ENCODE measurements at places on chromosomes 1 and 21.

DNA sequence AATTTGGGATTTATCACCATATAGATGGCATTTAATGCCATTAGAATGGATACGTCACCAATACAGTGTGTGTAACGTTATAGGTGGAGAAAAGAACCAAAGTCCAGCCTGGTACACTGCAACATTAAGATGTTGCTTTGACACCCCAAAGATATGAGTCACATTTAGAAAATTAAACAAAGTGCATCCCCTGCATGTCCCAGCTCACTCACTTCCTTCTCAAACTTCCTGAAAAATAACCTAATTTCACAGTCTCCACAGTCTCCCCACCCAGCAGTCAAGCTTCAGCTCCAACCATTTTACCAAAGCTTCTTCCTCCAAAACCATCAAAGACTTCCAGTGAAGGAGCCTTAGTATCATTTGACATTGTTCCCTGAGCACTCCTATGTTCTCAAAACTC, 111.9 kb downstream of the OMA1 start:
- no peak for DNase-seq

- DNase-seq: peak; percentile 50
Measured at GRCh38 chr1:47997289-47998200, at the start of gene TRABD2B. Gene TRABD2B (minus strand): TSS chr1:47997385.

- no peak for DNase-seq
Measured at GRCh38 chr1:111099289-111099688, 40.6 kb downstream of the DRAM2 start.

GRCh38 chr1:232047473-232047872, 420.9 kb downstream of the DISC1 start:
- DNase-seq: no peak

DNA sequence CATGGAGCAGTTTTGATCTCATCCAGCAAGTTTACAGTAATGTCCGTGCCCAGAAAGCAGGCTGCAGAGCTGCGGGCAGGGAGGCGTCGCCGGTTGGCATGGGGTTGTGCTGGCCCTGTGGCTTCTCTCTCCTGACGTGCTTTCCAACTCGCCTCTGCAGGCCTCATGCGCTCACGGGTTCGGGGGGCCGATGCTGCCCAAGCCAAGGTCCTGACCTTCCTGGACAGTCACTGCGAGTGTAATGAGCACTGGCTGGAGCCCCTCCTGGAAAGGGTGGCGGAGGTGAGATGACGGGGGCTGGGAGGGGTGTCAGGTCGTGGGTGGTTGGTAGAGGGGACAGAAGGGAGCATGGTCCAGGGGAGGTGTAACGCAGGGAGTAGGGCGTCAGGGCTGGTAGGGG, 176.1 kb downstream of the GALNT2 start:
- DNase-seq: no peak

- no peak for DNase-seq
Measured at GRCh38 chr1:225257081-225257480, 170.8 kb downstream of the LBR start.

GRCh38 chr1:93603106-93603505, 78.5 kb downstream of the BCAR3 start:
- no peak for DNase-seq

- DNase-seq: no peak
Measured at GRCh38 chr1:7418442-7419080, 352.5 kb upstream of the VAMP3 start.

- no peak for DNase-seq
Measured at GRCh38 chr1:26857473-26858060, 5.4 kb upstream of the SFN start.

DNA sequence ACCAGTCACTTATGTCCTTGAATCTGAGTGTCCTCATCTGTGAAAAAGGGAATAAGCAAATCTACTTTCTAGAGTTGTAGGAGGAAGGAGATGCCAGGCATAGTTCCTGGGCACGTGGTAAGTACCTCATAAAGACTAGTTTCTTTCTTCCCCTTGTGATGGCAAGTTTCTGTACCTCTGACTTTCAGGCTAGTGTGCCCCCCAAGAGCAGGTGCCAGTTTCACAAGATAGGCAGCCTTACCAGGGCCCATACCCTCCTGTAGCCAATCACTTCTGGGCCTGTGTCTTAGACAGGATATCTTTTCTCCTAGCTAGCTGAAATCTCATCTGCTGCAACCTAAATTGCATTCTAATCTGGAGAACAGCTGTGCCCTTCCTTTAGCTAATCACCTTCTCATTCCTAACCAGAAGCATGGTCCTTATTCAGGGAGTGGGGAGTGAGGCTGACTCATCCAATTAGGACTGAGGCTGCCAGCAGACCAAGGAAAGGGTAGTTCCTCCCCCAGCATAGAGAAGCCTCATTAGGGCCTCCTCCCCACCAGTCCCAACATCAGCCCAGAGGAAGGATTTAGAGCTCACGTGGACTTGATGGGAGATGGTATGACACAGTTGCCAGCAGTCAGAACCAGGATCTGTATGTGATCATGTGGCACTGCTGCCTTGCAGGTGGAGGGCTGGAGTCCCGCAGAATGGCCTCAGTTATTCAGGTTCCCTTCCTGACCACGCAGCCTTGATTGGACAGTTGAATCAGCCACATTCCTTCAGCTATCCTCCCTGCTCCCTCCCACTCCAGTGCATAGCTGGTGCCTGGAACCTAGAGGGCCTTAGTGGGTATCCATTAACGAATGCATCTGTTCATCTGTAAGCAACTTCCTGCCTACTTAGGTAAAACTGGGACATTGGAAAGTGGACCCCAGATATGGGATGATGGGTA, 7.9 kb downstream of the KLHDC8A start:
- DNase-seq: no peak

DNA sequence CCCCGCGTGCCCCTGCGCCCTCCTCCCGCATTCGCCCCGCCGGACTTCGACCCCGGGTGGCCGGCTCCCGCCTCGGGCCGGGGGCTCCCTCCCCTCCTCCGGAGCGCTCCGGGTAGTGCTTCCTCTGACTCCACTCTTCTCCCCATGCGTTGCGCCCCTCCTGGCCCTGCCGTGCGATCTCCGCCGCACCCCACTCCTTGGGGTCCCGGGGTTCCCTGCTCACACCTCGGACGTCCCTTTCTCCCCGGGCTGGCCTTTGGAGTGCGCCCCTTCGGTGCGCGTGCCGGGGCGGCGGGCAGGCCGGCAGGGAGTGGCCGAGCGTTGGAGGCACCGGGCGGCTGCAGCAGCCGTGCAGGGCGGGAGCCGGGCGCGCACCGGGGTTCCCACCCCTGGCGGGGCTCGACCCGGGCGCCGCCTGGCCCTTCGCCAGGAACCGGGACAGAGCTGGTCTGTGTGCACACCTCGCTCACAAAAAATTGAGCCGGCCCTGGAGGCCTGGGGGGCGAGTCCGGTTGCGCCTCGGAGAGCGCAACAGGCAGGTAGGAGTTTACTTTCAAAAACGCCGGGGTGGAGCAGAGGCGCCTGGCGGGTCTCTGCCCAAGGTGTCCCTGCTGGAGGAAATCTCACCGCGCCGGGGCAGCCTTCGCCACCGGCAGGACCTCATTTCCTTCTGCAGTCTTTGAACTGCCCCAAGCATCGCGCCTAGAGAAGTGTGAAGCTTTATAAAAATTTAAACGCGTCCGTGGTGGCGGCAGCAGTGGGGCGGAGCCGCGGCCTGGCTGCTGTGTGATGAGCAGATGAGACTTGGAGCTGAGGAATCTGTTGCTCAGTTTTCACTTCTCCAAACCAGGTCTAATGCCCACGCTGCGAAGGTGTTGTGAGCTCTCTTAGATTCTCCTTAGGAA, 650 bp downstream of the VANGL1 start:
- DNase-seq: peak; percentile 26

DNA sequence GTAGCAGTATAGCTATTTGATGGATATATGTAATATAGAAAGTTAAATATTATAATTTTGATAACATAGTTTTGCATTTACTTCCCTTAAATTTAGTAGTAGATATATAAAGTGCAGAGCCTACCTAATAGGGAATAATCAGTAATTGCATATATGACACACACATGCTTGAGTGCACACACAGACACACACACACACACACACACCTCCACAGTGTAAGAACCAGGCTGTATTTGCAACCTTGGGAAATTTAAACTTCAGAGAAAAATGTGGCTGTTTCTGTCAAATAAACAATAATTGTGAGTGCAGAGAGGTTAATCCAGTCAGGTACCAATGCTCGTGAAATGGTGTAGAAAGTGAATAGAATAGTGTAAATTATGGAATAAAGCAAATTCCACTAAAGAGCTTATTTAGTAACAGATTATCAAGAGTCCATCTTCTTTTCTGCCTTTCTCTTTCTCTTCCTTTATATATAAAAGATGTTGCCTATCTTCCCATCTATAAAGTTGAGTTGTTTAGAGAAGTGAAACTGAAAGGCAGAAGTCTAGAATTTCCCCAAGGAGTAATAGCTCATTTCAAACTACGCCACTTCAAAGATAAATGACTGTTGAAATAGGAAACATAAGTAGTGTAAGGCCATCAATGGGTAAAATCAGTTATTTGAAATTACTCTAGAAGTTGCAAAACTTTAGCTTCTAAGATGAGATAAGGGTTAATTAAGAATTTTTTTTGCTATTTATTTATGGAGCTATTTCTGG, 273.7 kb downstream of the SRGAP2C start:
- peak; percentile 47 for DNase-seq

GRCh38 chr1:39462074-39462473, 29.4 kb upstream of the BMP8A start:
- no peak for DNase-seq

DNA sequence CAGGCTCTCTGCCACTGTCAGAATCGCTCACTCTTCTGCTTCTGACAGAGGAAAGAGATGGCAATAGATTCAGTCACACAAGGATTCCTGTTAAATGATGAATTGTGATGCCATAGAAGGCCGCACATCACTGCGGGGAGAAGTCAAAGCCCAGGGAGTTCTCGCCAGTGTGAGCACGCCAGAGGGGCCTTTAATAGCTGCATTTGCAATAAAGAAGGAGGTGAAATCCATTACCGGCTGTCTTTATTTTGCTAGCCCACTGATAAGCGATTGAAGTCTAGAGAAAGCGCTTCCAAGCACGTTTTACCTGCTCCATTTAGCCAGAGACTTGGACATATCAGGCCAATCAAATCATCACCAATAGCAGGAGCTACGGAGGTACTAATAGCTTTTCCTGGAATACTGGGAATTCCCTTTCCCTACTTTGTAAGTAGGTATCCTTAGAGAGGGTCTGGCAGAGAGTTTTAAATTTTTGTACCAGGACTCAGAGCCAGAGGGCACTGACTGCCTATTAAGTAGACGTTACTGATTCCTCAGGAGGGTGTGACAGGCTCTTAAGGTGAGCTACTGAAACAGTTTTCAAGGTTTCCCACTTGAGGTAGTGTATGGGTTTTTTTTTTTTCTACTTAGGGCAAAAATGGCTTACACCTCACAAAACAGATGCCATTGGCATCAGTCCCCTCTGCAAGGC, 10.2 kb upstream of the TARBP1 start:
- DNase-seq: no peak

DNA sequence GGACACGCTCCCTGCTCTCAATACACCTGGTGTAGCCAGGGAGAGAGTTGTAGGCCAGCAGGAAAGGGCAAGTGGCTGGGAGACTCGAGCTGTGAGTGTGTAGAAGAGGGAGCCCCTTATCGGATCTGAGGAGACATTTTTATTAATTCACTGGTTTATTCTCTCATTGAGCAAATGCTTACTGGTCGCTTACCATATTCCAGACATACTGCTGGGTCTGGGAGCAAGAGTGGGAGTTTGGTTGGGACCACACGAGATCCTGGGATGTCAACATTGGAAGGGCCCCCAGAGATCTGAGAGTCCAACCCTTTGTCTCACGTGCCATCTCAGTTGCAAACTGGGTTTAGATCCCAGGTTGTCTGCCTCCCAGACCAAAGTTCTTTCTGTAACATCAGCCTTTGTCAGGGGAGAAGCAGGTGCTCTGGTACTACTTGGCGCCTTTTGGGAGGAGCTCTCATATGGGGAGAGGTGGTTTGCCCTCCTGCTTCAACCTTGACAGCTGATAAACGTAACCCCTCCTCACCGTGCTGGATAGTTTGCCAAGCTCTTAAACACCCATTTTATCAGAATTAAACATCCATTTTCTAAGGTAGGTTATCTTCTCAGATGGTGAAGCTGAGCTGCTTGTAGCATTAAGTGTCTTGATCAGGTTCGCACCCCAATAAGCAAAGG, 742 bp downstream of the TMEM222 start:
- DNase-seq: no peak

DNA sequence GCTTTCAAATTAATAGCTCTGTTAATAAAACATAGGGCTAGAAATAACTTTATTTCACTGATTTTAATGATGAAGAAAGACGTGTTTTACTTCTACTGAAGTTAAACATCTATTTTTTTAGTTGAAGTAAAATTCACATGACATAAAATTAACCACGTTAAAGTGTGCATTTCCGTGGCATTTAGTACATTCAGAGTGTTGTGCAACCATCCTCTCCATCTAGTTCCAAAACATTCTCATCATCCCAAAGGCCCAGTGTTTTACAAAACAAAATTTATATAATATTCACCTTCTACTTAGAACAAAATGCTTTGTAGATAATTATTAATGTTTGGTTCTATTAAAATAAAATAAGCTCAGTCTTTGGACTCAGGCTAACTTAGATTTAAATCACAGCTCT, 108.5 kb upstream of the GNG12 start:
- no peak for DNase-seq
